ENCODE measurements at places on chromosomes 16 and 17.

DNA sequence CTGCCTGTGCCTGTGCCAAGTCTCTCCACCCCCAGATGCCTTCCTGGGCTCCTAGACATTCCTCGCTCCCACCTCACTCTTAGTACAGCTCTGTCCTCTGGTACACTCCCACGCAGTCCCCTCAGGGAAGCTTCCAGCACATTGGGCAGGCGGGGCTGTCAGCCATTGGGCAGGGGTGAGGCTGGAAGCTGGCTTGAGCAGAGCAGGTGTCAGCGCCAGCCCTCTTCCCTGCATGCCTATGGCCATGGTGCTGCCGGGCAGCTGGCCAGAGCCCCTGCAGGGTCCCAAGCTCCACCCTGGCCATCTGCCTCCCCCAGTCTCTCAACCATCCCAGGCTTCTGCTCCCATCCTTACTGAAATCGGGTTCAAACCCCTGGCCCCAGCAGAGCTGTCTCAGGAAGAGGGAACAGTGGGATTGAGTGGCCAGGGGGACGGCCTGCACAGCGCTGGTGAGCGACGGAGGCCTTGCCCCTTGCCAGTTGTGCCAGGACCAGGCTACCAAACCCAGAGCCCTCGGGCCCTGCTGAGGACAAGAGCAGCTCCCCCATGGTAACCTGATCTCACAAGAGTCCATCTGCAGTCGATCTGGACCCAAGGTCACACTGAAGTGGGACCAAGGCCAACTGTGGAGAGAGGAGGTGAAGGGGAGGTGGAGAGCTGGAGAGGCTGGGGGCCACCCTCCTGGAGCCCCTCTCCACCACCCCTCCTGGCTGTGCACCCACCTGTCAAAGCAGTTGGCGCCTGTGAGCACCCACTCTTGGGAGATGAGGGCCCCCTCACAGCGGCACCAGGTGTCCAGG, 2.4 kb upstream of the B9D1 start:
- DNase-seq: no peak

DNA sequence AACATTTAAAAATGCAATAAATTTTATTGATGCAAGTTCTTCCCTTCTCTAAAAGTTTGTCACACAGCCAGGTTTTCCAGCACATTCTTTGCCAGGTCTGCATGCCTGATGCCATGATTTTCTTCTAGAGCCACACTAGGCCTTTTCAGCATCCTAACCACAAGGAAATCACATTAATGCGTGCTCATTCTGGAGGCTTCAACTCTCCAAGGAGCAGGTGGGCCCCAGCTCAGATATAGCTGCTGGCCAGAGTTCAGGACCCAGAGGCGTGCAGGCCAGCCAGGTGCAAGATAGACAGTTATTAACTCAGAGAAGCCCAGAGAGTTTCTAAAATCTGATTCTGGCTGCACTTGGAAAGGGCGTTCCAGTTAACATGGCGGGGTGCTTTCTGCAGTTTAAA, 124.5 kb upstream of the MAF start:
- DNase-seq: no peak

GRCh38 chr17:40032322-40033320, 17.4 kb downstream of the CSF3 start:
- no peak for DNase-seq

- no peak for DNase-seq
Measured at GRCh38 chr16:21560462-21560861, 38.9 kb upstream of the METTL9 start.

GRCh38 chr17:60557805-60558204, 31.8 kb upstream of the APPBP2 start:
- no peak for DNase-seq

DNA sequence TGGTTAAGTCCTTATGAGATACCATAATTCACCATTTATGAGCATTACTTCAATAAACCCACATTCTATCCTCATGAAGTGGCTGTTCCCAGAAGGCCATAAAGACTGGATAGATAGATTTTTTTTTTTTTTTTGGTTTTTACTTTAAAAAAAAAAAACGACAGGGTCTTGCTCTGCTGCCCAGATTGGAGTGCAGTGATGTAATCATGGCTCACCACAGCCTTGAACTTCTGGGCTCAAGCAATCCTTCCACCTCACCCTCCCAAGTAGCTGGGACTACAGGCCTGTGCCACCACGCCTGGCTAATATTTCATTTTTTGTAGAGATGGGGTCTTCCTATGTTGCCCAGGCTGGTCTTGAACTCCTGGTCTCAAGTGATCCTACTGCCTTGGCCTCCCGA, 102.3 kb downstream of the XYLT1 start:
- DNase-seq: no peak

DNA sequence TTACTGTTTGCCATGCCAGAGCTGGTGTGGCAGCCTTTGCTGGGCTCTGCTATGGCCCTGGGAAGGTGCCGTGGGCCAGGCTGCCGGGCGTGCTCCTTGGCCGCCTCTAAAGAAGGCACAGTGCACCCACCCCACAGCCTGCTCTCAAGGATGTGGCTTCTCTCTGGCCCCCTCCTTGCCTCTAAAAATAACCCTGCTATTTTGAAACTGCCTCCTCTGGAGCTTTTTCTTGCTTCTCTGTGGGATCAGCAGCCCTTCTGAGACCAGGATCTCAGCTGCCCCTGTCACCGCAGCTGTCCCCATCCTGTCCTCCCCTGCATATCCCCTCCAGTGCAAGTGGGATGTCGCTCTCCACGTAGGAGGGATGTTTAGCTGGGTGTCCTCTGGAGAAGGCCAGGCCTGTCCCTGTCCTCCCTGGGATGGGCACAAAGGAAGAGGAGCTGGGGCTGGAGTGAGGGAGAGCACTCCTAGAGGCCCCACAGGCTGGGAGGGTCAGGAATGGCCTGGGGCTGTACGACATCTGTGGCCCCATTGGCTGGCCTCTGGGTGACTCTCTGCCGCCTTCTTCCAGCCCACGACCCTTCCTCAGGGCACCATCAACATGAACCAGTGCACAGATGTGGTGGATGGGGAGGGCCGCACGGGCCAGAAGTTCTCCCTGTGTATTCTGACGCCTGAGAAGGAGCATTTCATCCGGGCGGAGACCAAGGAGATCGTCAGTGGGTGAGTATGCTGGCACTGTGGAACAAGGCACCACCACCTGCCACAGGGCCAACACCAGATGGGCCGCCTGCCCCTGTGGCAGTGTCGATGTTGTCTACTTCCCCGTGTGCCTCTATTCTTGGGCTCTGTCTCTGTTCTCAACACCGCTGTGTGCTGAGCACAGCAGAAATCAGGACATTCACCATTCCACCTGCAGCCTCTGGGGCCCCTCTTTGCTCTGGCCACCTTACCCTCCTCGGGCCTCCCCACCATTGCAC, 79.7 kb downstream of the PLD6 start:
- no peak for DNase-seq

All from activated gamma-delta T cell (primary cell).